ENCODE measurements at places on chromosomes 2 and 18.

GRCh38 chr2:19361325-19361990 is 3.0 kb upstream of the OSR1 start:
- DNase-seq, result no peak

DNA sequence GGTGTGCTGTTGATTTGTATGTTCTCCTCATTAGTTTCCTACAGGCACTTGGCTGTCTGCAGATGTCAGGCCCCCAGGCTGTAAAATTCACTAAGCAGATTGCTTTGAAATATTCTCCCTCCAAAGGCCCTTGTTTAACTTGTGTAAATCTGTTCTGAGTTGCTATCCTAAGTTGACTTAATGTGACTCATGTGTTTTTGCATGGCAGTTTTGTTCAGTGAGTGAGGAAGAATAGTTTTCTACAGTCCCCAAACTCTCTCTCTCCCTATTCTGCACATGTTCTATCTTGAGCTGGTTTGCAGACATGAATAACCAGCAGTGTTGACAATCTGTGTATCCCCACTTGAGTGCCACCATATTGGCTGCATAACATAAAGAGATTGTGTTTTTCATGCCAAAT is 1005.4 kb upstream of the DDX18 start:
- no peak for DNase-seq

DNA sequence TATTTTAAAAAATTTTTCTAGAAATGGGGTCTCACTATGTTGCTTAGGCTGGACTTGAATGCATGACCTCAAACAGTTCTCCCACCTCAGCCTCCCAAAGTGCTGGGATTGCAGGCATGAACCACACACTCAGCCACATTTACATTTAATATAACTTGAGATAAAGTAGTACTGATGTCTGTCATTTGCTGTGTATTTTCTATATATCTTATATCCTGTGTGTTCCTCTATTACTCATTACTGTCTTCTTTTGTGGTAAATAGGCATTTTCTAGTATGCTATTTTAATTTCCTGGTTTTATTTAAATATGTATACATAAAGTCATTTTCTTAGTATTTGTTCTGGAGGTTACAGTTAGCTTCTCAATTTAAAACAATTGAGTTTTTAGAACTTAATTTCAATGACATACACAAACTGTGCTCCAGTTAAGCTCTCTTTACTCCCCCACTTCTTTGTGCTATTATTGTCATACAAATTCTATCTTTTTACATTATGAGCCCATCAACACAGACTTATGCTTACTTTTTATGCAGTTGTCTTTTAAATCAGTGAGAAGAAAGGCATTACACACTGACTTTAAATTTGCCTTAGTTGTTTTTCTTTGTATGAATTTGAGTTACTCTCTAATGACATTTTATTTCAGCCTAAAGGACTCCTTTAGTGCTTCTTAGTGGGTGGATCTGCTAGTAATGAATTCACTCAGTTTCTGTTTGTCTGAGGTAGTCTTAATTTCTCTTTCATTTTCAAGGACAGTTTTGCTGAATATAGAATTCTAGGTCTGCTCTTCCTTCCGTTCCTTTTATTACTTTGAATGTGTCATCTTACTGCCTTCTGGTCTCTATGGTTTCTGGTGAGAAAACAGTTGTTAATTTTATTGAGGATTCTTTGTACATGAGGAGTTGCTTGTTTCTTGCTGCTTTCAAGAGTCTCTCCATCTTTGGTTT is 6.2 kb upstream of the INPP4A start:
- DNase-seq, result no peak

- DNase-seq, result no peak
These were observed 567.6 kb downstream of the KCNJ3 start for GRCh38 chr2:155266109-155266508.

GRCh38 chr2:48626047-48626446 is 8.4 kb downstream of the GTF2A1L start:
- no peak for DNase-seq

- no peak for DNase-seq
These were observed 176.1 kb downstream of the IKZF2 start for GRCh38 chr2:212975333-212975732.

DNA sequence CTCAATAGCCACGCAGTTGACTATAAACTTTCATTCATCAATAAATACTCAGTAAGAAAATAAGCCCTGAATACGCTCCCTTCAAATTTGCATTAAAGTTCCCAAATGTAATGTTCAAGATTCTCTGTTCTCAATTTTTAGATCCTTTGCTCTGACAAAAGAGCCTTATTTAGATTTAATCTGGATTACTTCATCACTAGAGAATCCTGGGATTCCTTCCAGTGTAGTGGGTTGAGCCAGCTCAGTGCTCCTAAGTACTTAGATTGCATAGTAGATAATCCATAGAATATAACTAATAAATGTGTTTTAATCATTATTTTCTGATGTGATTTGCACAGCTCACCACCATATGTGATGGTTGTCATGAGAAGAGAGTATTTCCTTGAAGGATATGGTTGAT is 1286.2 kb downstream of the SUCLG1 start:
- no peak for DNase-seq

DNA sequence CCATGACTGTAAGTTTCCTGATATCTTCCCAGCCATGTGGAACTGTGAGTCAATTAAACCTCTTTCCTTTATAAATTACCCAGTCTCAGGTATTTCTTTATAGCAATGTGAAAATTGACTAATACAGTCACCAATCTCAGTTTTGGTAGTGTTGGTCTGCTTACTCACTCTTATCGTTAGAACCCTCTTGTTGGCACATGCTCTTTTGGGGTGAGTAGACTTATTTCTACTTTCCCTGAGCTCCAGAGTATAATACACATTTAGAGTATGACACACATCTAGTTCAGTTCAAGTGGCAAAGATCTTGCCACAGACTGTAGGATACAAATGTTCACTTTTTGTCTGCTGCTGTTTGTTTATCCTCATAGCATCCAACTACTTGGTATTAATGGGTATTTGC is 347.5 kb upstream of the CELF4 start:
- no peak for DNase-seq

DNA sequence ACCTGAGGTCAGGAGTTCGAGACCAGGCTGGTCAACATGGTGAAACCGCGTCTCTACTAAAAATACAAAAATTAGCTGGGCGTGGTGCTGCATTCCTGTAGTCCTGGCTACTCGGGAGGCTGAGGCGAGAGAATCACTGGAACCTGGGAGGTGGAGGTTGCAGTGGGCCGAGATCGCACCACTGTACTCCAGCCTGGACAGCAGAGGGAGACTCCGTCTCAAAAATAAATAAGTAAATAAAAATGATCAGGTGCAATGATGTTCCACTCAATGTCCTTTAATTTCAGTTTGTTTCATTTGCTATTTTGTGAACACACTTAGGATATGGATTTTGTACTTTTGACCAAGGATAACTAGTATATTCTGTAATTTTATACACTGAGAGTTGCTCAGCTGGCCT is 9.3 kb downstream of the HADHA start:
- DNase-seq, result no peak

DNA sequence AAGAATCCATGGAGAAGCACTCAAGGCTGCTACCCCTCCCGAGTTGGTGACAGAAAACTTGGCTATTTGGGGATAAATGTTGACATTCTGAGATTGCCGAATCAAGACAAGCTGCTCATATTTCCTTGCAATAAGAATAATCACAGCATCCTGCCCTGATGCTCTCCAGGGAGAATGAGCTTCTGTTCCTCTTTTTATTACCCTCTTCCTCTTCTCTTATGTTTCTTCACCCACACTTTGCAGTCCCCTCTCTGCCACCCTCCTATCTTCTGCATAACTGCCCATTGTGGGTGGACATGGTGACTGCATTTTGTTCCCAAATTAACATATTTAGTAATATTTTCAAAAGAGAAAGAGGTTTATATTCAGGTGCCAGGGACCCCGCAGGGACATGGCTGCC is 11.9 kb upstream of the MSGN1 start:
- DNase-seq, result peak; percentile 80

GRCh38 chr18:40849886-40850285 is 1105.1 kb upstream of the PIK3C3 start:
- DNase-seq, result no peak

GRCh38 chr2:42888321-42889245 is 96.2 kb upstream of the HAAO start:
- no peak for DNase-seq

- no peak for DNase-seq
These were observed 42.7 kb upstream of the GLS start for GRCh38 chr2:190837952-190838361.

GRCh38 chr18:8241731-8242130 is 367.5 kb upstream of the RAB12 start:
- DNase-seq, result no peak

GRCh38 chr2:237446338-237446665 is 32.3 kb upstream of the COL6A3 start:
- no peak for DNase-seq
